ENCODE measurements at places on chromosomes 16 and 17.

DNA sequence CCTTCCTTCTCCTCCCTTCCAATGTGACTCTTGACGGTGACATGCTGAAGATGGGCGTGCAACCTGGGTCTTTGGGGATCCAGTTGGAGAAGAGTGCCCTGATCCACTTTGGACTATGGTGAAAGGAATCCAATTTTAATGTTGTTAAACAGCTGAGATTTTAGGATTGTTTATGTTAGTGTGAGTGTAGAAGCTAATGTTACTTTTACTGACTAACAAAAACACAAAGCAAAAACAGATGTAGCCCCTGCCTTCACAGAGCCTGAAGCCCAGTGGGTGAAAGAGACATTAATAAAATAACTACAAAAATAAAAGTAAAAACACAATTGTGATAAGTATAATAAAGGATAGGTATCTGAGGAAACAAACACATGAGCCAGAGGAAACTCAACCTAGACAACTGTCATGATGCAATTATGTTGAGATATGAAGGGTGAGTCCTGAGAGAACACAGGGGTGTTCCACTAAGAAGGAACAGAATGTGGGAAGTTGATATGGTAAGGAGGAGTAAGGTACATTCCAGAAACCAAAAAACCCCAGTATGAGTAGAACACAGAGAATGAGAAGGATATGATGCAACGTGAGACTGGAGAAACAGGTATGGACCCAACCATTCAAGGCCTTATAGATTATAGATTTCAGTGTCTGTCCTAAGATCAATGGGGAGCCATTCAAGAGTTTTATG, 115.1 kb upstream of the PMFBP1 start:
- no peak for DNase-seq

DNA sequence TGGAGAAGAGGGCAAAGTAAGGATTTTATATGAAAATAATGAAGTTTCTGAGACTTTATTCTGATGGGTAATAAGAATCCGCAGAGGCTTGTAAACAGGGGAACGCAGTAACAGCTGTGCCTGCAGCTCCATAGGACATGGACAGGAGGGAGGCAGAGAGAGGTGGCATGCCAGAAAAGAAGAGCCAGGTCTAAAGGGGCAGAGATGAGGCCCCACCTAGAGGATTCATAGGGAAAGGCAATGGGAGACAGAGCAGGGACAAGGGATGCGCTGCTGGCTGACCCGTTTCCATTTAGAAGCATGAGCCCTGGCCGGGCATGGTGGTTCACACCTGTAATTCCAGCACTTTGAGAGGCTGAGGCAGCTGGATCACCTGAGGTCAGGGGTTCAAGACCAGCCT, 340.3 kb upstream of the CDH5 start:
- peak; percentile 47 for DNase-seq

- DNase-seq, result no peak
Observed at GRCh38 chr16:87202346-87202745, 114.8 kb downstream of the C16orf95 start.

DNA sequence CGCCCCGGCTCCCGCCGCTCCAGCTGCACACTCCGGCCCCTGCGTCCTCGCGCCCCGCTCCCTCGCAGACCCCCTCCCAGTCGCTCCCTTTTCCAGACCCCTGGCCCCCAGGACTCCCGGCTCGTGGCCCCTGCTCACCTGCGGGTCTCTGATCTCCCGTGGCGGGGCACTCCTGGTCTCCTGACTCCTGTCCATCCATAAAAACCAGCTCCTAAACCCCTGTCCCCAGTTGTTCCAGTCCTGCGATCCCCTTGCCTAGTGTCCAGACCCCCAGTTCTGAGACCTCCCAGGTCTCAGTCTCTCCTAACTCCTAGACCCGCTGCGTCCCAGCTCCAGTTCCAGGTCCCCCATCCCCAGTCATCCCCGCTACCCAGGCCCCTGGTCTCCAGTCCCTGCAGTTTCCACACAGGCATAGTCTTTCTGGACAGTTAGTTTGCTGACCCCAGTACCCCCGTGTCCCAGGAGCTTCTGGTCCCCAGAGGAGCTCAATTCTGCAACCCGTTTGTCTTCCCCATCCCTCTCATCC, 379 bp downstream of the SNX29 start:
- no peak for DNase-seq

- DNase-seq, result no peak
Observed at GRCh38 chr17:8189041-8189710, 804 bp downstream of the BORCS6 start.

- no peak for DNase-seq
Observed at GRCh38 chr17:50550661-50551432, 3.9 kb downstream of the SPATA20 start.

- DNase-seq, result no peak
Observed at GRCh38 chr16:49720225-49720624, 135.7 kb downstream of the ZNF423 start.

DNA sequence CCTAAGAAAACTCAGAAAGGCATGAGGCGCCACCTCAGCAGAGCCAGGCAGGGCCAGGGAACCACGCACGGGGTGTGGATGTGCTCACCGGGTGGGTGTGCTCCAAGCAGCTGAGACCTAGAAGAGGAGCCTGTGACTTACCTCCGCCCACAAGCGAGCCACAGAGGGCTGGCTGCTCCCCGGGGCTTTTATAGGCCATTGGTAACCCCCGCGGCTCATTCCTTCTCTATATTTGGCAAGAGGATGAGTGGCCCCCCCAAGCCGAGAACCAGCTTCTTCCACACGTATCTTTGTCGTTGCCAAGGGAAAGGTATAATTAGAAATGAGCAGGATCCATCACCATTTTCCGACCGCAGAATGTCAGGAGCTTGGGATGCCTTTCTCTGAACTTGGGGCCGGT, at the start of gene MYH3:
TSS of gene MYH3 (minus strand) at position 162 of the 400 bp plus-strand sequence. CDS start 2,245 bp downstream, outside the sequence.
- DNase-seq, result no peak

- no peak for DNase-seq
Observed at GRCh38 chr16:81537721-81538561, 93.3 kb downstream of the CMIP start.

DNA sequence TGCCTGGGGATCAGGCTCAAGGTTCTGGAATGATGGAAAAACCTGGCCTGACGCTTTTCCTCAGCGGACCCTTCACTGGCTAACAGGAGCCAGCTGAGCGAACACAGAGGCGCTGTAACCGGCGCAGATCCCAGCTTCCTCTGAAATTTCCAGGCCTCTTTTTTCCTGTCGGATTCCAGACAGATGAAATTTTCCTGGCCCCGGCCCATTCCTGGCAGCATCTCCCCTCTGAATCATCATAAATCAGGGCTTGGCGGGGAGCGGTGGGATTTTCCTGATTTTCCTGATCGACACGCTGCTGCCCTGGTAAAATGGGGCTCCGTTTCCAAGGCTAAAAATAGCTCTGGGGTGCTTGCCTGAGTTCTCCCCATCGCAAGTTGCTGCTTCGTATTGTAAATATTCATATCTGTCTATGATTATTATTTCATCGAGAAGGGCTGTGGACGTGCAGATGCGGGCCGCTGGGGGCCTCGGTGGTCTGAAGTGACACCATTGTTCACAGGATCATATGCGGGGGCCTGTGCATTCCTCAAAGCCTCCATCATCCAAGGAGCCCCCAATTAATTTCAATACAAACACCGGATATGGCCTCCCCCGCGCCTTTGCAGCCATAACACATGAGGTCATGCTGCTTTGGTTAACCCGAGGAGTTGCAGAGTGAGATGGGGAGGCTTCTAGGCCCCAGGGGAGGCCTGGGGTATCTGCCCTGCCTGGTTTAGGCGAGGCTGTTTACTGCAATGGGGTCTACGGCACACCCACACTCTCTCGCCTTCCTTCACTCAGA, 45.8 kb upstream of the ETV4 start:
- DNase-seq, result no peak

GRCh38 chr16:52652033-52652432, 105.1 kb upstream of the TOX3 start:
- no peak for DNase-seq

GRCh38 chr17:28335959-28336871, 654 bp downstream of the TNFAIP1 start:
- DNase-seq, result peak; percentile 56

GRCh38 chr17:45345554-45346215, 28.9 kb upstream of the MAP3K14 start:
- DNase-seq, result no peak

- no peak for DNase-seq
Observed at GRCh38 chr16:82111944-82112343, 58.1 kb downstream of the MPHOSPH6 start.

- DNase-seq, result no peak
Observed at GRCh38 chr17:38791162-38791561, 8.2 kb downstream of the PIP4K2B start.

DNA sequence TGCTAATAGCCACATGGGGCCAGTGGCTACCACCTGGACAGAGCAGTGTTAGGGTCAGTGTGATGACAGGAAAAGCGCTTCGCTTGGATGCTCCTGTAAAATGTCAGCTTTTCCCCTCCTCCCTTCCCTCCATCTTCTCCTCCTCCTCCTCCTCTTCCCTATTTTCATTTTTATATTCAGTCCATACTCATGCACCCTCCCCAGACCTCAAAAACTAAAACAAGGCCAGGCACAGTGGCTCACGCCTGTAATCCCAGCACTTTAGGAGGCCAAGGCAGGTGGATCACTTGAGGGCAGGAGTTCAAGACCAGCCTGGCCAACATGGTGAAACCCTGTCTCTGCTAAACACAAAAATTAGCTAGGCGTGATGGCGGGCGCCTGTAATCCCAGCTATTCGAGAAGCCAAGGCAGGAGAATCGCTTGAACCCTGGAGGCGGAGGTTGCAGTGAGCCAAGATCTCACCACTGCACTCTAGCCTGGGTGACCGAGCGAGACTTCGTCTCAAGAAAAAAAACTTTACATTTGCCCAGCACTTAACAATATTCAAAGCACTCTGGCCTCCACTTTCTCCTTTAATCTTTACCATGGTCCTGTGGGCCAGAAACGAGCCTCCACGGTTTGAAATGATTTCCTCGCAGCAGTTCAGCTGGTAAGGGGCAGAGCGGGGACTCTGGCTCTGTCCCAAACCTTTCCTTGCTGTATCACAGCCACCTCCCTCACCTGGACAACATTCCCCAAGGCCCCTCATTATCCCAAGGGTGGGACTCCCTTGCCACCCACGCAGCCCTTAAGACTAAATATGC, 21.8 kb downstream of the ANKRD40 start:
- DNase-seq, result no peak

- DNase-seq, result no peak
Observed at GRCh38 chr17:64315032-64315490, 52.0 kb upstream of the TEX2 start.

- no peak for DNase-seq
Observed at GRCh38 chr17:57132663-57133062, 47.6 kb downstream of the AKAP1 start.

GRCh38 chr16:83704656-83705055, 103.1 kb upstream of the HSBP1 start:
- no peak for DNase-seq

GRCh38 chr17:50261051-50261915, 13.0 kb upstream of the TMEM92 start:
- DNase-seq, result no peak

DNA sequence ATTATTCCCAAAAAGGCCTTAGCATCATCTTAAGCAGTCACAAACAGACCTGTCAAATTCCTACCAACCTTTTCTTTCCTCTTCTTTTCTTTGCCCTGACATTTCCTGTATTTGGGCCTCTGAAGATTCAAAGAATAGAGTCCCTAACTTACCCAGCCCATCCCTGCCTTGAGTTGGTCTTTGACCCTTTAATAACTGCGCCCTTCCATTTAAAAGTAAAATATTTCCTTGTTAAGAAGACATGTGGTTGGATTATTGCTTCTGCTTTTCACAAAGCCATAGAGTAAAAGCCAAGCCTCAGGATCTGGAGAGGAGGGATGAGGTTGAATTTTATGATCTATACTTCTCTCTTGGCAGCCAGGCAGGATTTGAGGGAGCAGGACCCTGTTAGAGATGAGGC, 13.2 kb upstream of the CCL23 start:
- no peak for DNase-seq

GRCh38 chr17:3946711-3947235, 17.5 kb downstream of the ATP2A3 start:
- no peak for DNase-seq

DNA sequence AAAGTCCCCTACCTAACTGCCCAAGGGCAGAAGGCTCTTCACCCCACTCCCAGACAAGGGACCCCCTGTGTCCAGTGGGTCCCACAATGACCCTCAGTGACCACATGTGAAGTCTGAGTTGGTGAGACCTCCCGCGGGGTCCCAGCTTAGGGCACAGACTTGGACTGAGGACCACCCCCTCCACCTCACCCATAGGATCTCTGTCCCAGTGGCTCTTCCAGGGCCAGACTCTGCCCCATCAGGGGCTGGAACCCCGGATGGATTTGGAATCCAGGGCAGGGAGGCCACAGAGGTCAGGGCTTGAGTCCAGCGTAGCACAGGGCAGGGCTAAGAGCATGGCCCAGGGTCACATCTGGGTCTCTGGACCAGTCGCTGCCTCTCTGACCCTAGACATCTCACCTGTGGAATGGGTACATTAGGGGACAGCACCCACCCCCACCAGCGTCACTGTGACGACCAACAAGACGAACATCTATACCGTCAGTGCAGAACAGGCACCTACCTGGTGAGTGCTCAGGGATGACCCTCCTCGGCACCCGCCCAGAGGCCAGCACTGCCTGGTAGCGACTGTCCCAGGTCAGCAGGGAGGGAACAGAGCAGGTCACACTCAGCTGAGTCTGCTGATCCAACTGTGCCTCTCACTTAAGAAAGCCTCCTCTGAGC, 37.7 kb downstream of the TNFRSF13B start:
- DNase-seq, result no peak

DNA sequence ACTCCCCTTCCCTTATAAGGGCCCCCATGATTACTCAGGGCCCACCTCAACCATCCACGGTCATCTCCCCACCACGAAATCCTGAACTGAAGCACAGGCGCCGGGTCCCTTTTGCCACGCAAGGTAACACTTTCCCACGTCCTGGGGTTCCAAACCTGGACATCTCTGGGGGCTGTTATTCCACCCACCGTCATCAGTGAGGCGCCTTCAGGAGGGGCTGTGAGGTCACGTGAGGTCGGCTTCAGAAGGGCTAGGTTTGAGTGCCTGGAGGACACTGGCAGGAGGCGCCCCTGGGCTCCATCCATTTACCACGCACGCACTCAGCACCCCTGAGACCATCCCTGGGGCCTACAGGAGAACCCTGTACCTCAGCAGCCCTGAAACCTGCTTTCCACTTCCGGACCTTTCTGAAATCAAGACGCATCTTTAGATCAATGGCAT, 4.1 kb downstream of the CD2BP2 start:
- no peak for DNase-seq

DNA sequence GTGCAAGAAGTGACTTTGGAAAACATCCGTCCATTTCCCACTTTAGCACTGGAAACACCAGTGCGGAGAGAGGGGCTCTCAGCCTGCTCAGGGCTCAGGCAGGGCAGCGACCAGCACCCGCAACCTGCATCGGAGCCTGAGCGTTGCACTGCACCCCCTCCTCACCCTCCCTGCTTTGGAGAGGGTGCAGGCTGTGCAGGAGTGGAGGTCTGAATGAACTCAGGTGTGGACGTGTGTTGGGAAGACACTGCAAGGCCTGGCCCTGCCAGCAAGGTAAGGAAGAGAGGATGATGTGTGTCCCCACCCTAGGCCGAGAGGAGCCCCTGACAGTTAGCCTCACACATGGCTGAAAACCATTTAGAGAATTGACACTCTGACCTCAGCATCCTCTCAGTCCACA, 81.8 kb downstream of the NT5M start:
- no peak for DNase-seq

Measured in NCI-H748 treated with DMSO at 0.1 percent for 48 hours (cell line).